Stimulated activated CD4-positive, alpha-beta T cell treated with anti-CD3 and anti-CD28 coated beads, TNF-alpha, amount 100 ng/mL, for 48 hours (primary cell): ENCODE measurements at places on chromosomes 5 and 9.
A peak's percentile ranks its signal among the peaks of the same experiment; 100 is the strongest.

DNA sequence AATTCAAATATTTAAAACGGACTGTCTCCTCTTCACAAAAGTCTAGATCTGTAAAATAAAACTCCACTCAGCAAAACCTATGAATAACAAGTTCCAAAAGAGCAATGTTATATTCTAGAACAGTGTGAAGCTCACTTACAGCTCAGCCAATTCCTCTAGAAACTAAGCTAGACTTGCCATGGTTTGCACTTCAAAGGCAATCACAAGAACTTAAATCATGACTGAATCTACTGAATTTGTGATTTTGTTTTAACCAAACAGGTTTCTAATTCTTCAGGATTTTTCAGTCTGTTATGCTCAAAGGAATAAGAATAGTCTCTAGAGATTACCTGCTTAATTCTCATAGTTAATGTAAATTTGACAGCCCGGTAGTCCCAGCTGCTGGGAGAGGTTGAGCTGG, 1.4 kb upstream of the PKD2L2 start:
- no peak for DNase-seq

DNA sequence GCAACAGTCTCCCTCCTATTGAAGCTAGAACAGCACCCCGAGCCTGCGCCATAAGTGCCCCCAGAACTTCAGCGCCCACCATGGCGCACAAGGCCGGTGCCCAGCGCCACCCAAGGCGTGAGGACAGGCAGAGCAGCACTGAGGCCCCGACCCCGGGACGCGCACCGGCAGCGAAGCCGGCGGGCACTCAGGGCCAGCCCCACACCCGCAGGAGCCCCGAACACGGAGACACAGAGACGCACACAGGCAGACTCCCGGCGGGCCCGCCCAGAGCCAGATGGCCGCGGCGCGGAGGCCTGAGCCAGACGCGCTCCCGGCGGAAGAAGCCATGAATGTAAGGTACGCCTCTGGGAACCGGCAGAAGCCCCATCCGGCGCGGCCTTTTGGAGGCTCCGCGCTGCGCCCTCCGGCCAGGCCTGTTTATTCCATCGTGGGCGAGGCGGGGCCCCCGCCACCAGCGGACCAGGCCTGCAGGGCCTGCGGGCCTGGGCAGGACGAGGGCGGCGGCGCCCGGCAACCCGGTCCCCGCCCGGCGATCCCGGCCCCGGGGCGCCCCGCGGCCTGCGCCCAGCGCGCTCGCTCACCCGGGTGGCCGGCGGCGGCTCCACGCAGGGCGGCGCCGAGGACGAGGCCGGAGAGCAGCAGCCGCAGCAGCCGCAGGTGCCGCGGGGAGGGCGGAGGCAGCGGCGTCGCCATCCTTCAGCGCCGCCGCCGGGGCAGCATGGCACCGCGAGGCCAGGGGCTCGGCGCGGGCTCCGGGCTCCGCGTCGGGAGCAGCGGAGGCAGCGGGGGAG, 486 bp downstream of the NPDC1 start:
- DNase-seq: no peak

DNA sequence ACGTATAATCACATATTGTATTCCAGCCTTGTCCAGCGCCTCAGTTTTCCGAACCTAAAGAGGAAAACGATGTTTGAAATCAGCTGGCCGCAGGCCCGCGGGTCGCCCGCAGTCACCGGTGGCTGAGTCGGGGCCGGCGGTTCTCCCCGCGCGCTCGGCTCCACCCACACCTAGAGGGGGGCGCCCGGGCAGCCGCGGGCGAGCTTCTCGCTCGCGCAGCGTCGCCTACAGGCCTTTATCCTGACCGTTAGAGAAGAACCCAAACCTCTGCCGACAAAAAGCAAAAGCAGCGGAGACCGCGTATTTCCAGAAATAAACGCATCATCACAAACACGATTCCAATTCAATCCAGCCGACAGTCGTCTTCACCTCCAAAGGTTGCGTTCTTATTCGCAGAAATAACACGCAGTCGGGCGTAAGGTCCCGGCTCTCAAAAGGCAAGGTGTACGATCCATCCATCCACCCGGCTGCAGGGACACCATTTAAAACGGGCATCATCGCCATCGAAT, 725 bp upstream of the NIPBL start:
- DNase-seq: peak; percentile 43

DNA sequence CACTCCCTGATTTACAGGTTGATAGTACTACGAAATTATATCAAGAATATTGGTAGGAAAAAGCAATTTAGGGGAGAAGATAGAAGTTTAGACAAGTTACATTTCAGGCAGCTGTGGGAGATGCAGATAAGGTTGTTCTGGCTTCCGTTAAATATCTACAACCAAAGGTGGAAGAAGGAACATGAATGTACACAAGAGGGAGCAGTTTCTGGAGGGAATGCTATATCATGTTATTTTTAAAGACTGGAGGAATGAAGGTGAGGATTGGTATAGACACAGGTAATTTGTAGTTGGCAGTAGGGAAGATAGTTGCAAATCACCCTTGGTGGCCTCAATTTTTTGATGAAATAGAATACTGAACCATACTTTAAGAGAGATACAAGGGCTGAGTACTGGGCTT, 187.3 kb upstream of the NMUR2 start:
- no peak for DNase-seq

- no peak for DNase-seq
These were observed 46.7 kb downstream of the TRIP13 start for GRCh38 chr5:939368-939767.

DNA sequence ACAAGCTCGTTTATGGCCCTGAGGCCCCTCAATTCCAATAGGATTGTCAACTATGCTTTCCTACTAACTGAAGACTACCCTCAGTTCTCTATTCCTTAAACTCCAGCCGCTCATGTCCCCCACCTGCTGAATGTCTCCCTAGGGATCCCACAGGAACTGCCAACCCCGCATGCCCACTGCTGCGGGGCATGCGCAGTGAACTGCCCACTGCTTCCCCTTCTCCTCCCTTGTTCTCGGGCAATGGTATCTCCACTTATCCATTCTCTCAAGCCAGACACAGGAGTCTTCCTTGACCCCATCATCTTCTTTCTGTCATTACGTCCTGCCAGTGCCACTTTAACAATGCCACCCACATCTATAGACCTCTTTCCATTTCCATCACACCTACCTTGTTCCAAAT, 90.0 kb downstream of the FGF18 start:
- no peak for DNase-seq

- DNase-seq: no peak
These were observed 6.9 kb upstream of the NUDT12 start for GRCh38 chr5:103569313-103570060.

- no peak for DNase-seq
These were observed 84.5 kb downstream of the PRLR start for GRCh38 chr5:35145691-35146317.

GRCh38 chr5:39469176-39469575, 44.4 kb upstream of the DAB2 start:
- no peak for DNase-seq
